ENCODE measurements at places on chromosomes 5 and 9. TPM values are rescaled to one million over a fixed set of nuclear protein-coding genes. Genes with fewer than 3 reads are reported as not detected.

SPATA9 gene
- total RNA-seq: not detected

GZMA gene
- 170 TPM for total RNA-seq

PRDM9 gene
- total RNA-seq: not detected

NTNG2 gene
- 2.2 TPM for total RNA-seq

ARSI gene
- total RNA-seq: not detected

PSD2 gene
- total RNA-seq: not detected

TRIP13 gene
- total RNA-seq: 19.6 TPM

PLAC8L1 gene
- not detected for total RNA-seq

Data from activated naive CD4-positive, alpha-beta T cell treated with anti-CD3 and anti-CD28 coated beads, Interleukin-2, amount 10 ng/mL, durations not matched to agents 5 hours and 36 hours (primary cell).